ENCODE measurements at places on chromosomes 7 and 10. TPM values are rescaled to one million over a fixed set of nuclear protein-coding genes. Genes with fewer than 3 reads are reported as not detected.
A peak's percentile ranks its signal among the peaks of the same experiment; 100 is the strongest.

- peaks cover 5% of the 10 kb centered on the region for H3K4me1 ChIP-seq
- no peak overlapping the region for H3K27ac ChIP-seq
- H3K4me3 ChIP-seq: no peak overlapping the region
- no peaks in the 10 kb centered on the region for H3K36me3 ChIP-seq
These were observed 4.4 kb downstream of the FUOM start for GRCh38 chr10:133353202-133353959.

DNA sequence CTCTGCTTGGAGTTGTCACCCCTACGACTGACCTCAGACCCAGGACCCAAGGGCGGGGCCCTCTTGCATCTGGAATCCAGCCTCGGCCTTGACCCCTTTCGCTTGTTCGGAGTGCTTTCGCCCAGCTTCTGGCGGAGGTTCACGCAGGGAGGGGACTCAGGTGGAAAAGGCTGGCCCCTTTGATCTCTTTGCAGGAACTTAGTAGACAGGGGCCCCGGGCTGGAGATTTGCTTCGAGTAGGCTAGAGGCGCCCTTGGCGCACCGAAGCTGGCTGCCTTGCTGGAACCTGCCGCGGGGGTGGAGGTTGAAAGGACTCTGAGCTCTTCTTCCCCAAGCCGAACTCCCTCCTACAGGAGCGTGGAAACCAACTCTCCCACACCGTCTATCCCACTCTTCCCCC, 255.1 kb downstream of the OTUD1 start:
- H3K4me1 ChIP-seq: no peaks in the 10 kb centered on the region
- no peak overlapping the region for H3K27ac ChIP-seq
- DNase-seq: no peak
- H3K27me3 ChIP-seq: 0 out of 2 replicates have a peak, but pooled peaks cover 3% of the 10 kb centered on the region

GRCh38 chr10:47456794-47457527, 27.0 kb downstream of the ANXA8 start:
- no peak overlapping the region for H3K27ac ChIP-seq
- H3K27me3 ChIP-seq: no peaks in the 10 kb centered on the region
- H3K4me1 ChIP-seq: peaks cover 15% of the 10 kb centered on the region
- no peaks in the 10 kb centered on the region for H3K36me3 ChIP-seq

GRCh38 chr7:75663302-75663907, 75.3 kb downstream of the HIP1 start:
- peaks cover 15% of the 10 kb centered on the region for H3K4me1 ChIP-seq
- no peaks in the 10 kb centered on the region for H3K36me3 ChIP-seq
- no peak for DNase-seq
- no peak overlapping the region for H3K4me3 ChIP-seq

DNA sequence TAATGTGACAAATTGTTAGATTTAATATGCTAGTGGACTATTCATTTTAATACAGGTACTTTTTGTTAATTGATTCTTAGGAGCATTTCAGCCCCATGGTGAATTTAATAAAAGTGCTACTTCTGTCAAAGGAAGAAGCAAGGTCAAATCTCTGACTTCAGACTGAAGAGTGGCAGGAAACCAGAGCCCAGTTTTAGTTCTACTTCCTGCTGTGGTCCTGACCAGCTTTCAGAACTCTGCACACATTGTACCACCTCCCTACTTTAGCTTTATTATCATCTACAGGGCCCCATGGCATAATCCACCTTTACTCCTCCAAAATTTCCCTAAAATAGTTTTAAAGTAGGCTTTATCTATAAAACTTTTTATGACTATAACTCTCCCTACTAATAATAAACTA, 33.7 kb downstream of the CTTNBP2 start:
- H3K4me1 ChIP-seq: no peaks in the 10 kb centered on the region
- DNase-seq: no peak
- no peaks in the 10 kb centered on the region for H3K27me3 ChIP-seq

DNA sequence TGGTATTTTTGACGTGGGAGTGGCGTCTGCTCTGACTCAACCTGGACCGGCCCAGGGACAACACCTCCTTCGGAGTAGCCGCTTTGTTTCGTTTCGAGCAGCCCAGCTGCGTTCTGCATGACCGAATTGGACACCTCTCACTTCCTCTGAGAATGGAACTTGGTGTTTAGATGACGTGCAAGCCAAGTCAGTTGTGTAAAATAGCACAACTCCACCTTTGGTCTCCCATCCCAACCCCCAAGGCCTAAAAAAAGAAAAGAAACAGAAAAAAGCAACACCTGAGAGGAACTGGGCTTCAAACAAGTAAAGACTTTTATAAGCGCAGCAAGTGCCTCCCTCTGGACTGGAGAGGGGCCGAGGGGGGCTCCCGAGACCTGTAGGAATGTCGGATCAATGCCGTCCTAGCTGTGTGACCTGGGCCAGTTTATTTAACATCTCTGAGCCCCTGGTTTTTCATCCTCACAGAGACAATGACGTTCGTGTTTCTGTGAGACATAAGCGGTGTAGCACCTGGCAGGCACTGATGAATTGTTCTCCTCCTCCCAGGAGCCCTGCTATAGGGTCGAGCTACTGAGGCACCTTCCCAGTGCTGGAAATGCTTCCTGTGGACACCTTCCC, 52.0 kb upstream of the SMNDC1 start:
- H3K4me3 ChIP-seq: peak overlapping the region; percentile 52
- peak; percentile 72 for DNase-seq
- H3K36me3 ChIP-seq: no peaks in the 10 kb centered on the region
- peak overlapping the region; percentile 8 for H3K27ac ChIP-seq
- H3K4me1 ChIP-seq: peaks cover 82% of the 10 kb centered on the region

DNA sequence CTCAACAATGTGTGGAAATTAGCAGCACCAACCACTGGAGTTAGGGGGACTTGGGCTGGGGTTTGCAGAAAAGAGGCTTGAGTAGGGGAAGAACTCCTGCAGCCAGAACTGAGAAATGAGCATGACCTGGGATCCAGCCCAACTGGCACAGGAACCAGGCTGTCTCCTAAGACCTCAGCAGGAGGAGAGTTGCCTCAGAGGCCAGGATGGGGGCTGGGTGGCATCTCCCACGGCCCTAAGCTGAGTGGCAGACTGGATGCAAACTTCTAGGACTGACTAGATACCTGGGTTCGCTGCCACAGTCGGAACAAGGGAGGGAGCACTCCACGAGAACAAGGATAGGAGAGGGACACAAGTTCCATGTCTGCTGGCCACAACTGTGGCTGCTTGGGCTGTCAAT, 62.6 kb downstream of the RNF32 start:
- no peak for DNase-seq
- H3K4me3 ChIP-seq: no peak overlapping the region
- H3K36me3 ChIP-seq: 0 out of 2 replicates have a peak, but pooled peaks cover 6% of the 10 kb centered on the region
- H3K4me1 ChIP-seq: no peaks in the 10 kb centered on the region
- no peaks in the 10 kb centered on the region for H3K27me3 ChIP-seq

- H3K27me3 ChIP-seq: no peaks in the 10 kb centered on the region
- no peak overlapping the region for H3K4me3 ChIP-seq
- no peak overlapping the region for H3K27ac ChIP-seq
- no peaks in the 10 kb centered on the region for H3K4me1 ChIP-seq
These were observed 68.9 kb downstream of the EBLN1 start for GRCh38 chr10:22148961-22149360.

GRCh38 chr7:70598976-70599375, 533.0 kb upstream of the GALNT17 start:
- no peak overlapping the region for H3K27ac ChIP-seq
- DNase-seq: no peak
- H3K36me3 ChIP-seq: no peaks in the 10 kb centered on the region
- no peaks in the 10 kb centered on the region for H3K27me3 ChIP-seq

GRCh38 chr10:1406132-1406966, 331.0 kb downstream of the ADARB2 start:
- H3K27me3 ChIP-seq: peaks cover 9% of the 10 kb centered on the region
- no peak for DNase-seq

- H3K27ac ChIP-seq: no peak overlapping the region
- no peaks in the 10 kb centered on the region for H3K27me3 ChIP-seq
- H3K36me3 ChIP-seq: no peaks in the 10 kb centered on the region
- H3K4me1 ChIP-seq: no peaks in the 10 kb centered on the region
- no peak for DNase-seq
These were observed 217.9 kb downstream of the OTUD1 start for GRCh38 chr10:23656735-23657134.

- no peak overlapping the region for H3K27ac ChIP-seq
- DNase-seq: no peak
- H3K4me1 ChIP-seq: peaks cover 3% of the 10 kb centered on the region
- H3K27me3 ChIP-seq: no peaks in the 10 kb centered on the region
- no peaks in the 10 kb centered on the region for H3K36me3 ChIP-seq
- H3K4me3 ChIP-seq: no peak overlapping the region
These were observed 59.3 kb upstream of the TRIM8 start for GRCh38 chr10:102585026-102585425.

DNA sequence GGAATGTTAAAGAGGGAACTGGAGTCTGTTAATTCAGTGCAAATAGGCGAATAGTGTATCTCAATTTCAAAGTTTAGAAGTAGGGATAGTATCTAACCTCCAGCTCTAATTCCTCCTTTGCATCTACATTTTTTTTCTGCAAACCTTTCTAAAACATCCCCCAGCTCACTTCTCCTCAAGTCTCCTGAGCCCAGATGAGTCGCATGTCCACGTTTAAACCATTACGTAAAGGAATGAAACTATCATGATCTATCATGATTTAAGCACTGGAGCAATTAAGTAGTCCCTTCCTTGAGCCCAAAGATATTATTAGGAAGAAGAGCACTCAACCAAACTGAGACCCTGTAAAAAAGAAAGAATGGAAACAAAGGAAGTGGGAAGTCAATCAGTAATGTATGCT, 29.9 kb downstream of the GPR22 start:
- no peaks in the 10 kb centered on the region for H3K4me1 ChIP-seq
- H3K4me3 ChIP-seq: no peak overlapping the region
- H3K27me3 ChIP-seq: no peaks in the 10 kb centered on the region
- H3K27ac ChIP-seq: no peak overlapping the region
- no peaks in the 10 kb centered on the region for H3K36me3 ChIP-seq

GRCh38 chr7:102875700-102876295, 37.0 kb upstream of the LRRC17 start:
- H3K4me1 ChIP-seq: peaks cover 32% of the 10 kb centered on the region
- peak; percentile 98 for DNase-seq
- no peaks in the 10 kb centered on the region for H3K36me3 ChIP-seq
- peak overlapping the region; percentile 57 for H3K27ac ChIP-seq
- H3K27me3 ChIP-seq: no peaks in the 10 kb centered on the region

GRCh38 chr7:96970739-96971138, 34.6 kb upstream of the DLX6 start:
- no peaks in the 10 kb centered on the region for H3K4me1 ChIP-seq
- no peak overlapping the region for H3K4me3 ChIP-seq
- peaks cover 54% of the 10 kb centered on the region for H3K27me3 ChIP-seq
- no peaks in the 10 kb centered on the region for H3K36me3 ChIP-seq

GRCh38 chr10:94370501-94370900, 7.8 kb upstream of the NOC3L start:
- no peaks in the 10 kb centered on the region for H3K36me3 ChIP-seq
- H3K4me1 ChIP-seq: no peaks in the 10 kb centered on the region
- H3K27ac ChIP-seq: no peak overlapping the region
- no peaks in the 10 kb centered on the region for H3K27me3 ChIP-seq

- H3K27me3 ChIP-seq: no peaks in the 10 kb centered on the region
- peaks cover 5% of the 10 kb centered on the region for H3K4me1 ChIP-seq
- no peak overlapping the region for H3K27ac ChIP-seq
- no peaks in the 10 kb centered on the region for H3K36me3 ChIP-seq
- no peak overlapping the region for H3K4me3 ChIP-seq
These were observed 55.9 kb downstream of the CREB3L2 start for GRCh38 chr7:137946011-137946410.

- H3K4me1 ChIP-seq: 0 out of 2 replicates have a peak, but pooled peaks cover 7% of the 10 kb centered on the region
- no peak overlapping the region for H3K27ac ChIP-seq
- H3K4me3 ChIP-seq: no peak overlapping the region
These were observed 256.6 kb upstream of the SEMA3C start for GRCh38 chr7:81175275-81175940.

GRCh38 chr10:78313636-78314035, 280.0 kb downstream of the RPS24 start:
- H3K27ac ChIP-seq: no peak overlapping the region
- H3K4me3 ChIP-seq: no peak overlapping the region
- no peaks in the 10 kb centered on the region for H3K4me1 ChIP-seq
- no peak for DNase-seq

DNA sequence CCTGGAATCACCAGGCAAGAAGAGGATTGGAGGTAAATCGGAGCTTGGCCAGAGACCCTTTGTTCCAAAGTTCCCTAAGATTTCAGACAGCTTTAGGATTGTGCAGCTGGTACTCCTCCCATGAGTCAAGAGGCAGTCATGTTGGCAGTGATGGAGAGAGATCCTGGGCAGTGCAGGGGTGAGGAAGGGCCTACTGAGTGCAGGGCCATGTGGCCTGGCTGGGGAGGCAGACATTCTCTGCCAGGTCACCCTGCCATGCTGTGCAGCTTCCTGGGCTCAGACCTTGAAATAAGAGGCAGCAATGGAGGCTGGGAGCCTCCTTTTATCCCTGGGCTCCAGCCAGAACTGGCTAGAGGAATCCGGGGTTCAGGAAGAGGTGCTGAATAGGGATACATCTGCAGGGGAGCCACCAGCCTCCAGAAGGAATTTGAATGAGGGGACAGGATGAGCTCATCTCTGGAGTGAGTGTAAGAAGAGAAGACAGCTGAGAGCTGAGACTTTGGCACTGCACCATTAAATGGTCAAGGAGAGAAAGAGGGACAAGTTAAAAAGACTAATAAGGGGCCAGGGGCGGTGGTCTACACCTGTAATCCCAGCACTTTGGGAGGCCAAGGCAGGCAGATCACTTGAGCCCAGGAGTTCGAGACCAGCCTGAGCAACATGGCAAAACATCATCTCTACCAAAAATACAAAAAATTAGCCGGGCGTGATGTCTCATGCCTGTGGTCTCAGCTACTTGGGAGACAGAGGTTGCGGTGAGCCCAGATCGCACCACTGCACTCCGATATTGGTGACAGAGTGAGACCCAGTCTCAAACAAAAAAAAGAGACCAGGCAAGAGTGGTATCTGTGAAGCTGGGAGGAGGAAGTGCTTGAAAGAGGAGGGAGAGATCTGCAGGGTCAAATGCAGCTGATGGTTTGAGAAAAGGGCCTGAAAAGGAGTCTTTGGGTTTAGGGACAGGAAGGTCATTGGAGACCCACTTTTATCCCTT, 12.0 kb downstream of the SFTPD start:
- no peaks in the 10 kb centered on the region for H3K36me3 ChIP-seq
- no peaks in the 10 kb centered on the region for H3K27me3 ChIP-seq

- H3K27ac ChIP-seq: no peak overlapping the region
- no peak overlapping the region for H3K4me3 ChIP-seq
- H3K27me3 ChIP-seq: no peaks in the 10 kb centered on the region
- DNase-seq: no peak
- no peaks in the 10 kb centered on the region for H3K4me1 ChIP-seq
- H3K36me3 ChIP-seq: no peaks in the 10 kb centered on the region
These were observed 492.0 kb upstream of the CNTNAP2 start for GRCh38 chr7:145624618-145625017.

GRCh38 chr7:46534664-46535588, 613.9 kb upstream of the IGFBP3 start:
- no peaks in the 10 kb centered on the region for H3K36me3 ChIP-seq
- H3K27ac ChIP-seq: no peak overlapping the region
- no peak overlapping the region for H3K4me3 ChIP-seq
- H3K27me3 ChIP-seq: no peaks in the 10 kb centered on the region
- DNase-seq: no peak

- no peak overlapping the region for H3K27ac ChIP-seq
- H3K27me3 ChIP-seq: no peaks in the 10 kb centered on the region
- H3K36me3 ChIP-seq: no peaks in the 10 kb centered on the region
- no peak overlapping the region for H3K4me3 ChIP-seq
- H3K4me1 ChIP-seq: no peaks in the 10 kb centered on the region
These were observed 56.1 kb upstream of the NOBOX start for GRCh38 chr7:144459635-144460034.

C10orf62 gene
- 0.32 TPM for total RNA-seq

SP8 gene
- total RNA-seq: 0.76 TPM

MMS19 gene
- 101 TPM for total RNA-seq

CLCN1 gene
- total RNA-seq: 0.47 TPM

AUTS2 gene
- total RNA-seq: 0.93 TPM

TNKS2 gene
- total RNA-seq: 20.7 TPM

NAT16 gene
- total RNA-seq: 2.0 TPM

ENTPD7 gene
- 12.3 TPM for total RNA-seq

TRPV6 gene
- 1.7 TPM for total RNA-seq

Measured in HCT116 (cell line).